ENCODE measurements at places on chromosomes 1 and 21. TPM values are rescaled to one million over a fixed set of nuclear protein-coding genes. Genes with fewer than 3 reads are reported as not detected.
A peak's percentile ranks its signal among the peaks of the same experiment; 100 is the strongest.

GRCh38 chr21:42269386-42269785 lies 45.8 kb downstream of the TFF3 start:
- H3K4me3 ChIP-seq = no peak overlapping the region
- no peaks in the 10 kb centered on the region for H3K36me3 ChIP-seq
- H3K4me1 ChIP-seq = peaks cover 32% of the 10 kb centered on the region
- no peak for DNase-seq
- no peaks in the 10 kb centered on the region for H3K27me3 ChIP-seq
- peak overlapping the region; percentile 71 for H3K27ac ChIP-seq

DNA sequence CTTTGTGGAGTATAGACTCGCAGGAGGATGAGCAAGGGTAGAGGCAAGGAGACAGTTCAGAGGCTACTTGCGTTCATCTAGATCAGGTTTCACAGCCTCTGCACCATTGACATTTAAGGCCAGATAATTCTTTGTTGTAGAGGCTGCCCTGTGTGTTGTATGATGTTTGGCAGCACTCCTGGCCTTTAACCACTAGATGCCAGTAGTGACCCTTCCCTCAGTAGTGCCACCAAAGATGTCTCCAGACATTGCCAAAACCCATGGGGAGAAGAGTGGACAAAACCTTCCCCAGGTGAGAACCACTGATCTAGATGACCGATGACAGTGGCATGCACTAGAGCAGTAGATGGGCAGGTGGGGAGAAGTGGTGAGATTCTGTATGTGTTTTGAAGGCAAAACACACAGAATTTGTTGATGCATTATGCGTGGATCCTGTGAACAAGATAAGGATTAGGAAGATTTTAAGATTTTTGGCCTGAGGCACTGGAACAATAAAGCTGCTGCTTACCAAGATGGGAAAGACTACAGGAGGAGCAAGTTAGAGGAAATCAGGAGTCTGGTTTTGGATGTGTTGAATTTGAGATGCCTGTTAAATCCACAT lies 9.9 kb upstream of the COG2 start:
- H3K36me3 ChIP-seq = no peaks in the 10 kb centered on the region
- no peaks in the 10 kb centered on the region for H3K4me1 ChIP-seq
- peaks cover 15% of the 10 kb centered on the region for H3K27me3 ChIP-seq
- H3K4me3 ChIP-seq = no peak overlapping the region
- DNase-seq = peak; percentile 27
- H3K27ac ChIP-seq = no peak overlapping the region

DNA sequence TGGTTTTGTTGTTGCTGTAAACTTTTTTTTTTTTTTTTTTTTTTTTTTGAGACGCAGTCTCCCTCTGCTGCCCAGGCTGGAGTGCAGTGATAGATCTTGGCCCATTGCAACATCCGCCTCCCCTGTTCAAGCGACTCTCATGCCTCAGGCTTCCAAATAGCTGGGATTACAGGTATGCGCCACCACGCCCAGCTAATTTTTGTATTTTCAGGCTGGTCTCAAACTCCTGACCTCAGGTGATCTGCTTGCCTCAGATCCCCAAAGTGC lies 78.9 kb upstream of the SLC45A1 start:
- H3K4me3 ChIP-seq = no peak overlapping the region
- H3K36me3 ChIP-seq = no peaks in the 10 kb centered on the region
- no peak for DNase-seq
- H3K4me1 ChIP-seq = peaks cover 7% of the 10 kb centered on the region
- H3K27ac ChIP-seq = no peak overlapping the region

The DNAJC11 gene
- 47.2 TPM for total RNA-seq

The S100A9 gene
- not detected for total RNA-seq

The HCN3 gene
- 4.9 TPM for total RNA-seq

The FCGR1A gene
- total RNA-seq = not detected

DNA sequence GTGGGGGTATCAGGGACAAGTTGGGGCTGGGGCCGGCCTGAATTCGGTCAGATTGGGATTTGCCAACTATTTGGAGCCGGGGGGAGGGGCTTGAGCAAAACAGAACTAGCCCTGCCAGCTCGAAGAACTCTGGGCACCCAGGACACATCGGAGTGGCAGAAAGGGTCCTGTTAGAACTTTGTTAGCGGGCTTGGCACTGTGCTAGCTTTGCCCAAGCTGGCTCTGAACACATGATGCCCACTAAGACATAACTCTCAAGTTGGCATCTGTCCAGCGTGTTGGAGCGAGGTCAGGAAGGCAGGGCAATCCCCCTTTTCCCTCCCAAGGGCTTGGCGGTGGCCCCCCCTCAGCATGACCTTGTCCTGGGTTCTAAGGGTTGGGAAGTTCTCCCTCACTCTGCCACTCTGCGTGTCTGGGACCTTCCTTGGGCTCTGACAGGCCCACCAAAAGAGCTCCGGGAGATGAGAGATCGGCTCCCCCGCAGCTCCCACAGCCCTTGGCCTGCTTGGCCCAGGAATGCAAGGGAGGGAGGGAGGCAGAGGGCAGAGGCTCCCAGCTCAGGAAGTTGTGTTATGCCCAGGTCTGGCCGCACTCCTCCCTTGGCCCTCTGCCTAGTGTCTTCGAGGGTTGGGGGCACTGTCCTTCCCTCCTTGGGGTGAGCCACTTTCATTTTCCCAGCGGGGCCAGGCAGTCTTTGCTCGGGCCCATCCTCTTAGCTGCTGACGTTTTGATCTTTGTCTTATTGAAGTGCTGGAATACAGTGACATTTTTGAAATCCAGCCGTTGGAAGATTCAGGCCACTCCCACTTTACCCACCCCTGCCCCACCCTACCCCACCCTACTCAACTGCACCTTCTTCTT lies 1.2 kb downstream of the LMNA start:
- H3K27me3 ChIP-seq = peaks cover 53% of the 10 kb centered on the region
- H3K4me1 ChIP-seq = peaks cover 35% of the 10 kb centered on the region
- DNase-seq = no peak
- peak overlapping the region; percentile 80 for H3K4me3 ChIP-seq

DNA sequence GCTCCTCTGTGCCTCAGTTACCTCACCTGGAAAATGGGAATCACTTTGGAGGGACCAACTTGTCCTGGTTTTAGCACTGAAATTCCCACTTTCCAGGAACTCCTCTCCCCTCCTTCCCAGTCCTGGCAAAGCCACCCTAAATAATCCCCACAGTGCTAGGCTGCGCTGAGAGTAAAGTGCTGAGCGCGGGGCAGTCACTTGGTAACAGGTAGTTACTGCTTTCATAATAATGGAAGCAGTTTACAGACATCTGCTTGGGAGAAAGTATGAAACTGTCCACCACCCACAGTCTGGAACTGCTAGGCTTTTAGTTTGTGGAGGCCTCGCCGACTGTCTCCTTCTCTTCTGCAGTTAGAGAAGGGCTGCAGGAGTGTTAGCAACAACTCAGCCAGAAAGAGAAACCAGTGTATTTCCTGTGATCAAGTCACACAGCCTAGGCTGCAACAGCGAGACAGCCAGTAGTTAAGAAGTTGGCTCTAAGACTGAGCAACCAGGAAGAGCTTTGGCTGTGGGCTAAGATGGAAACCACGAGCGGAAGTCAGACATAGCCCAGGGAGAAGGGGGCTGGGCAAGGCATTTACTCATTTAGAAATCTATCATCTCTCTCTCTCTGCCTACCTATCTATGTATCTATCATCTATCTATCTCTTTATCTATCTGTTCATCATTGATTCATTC lies 30.8 kb upstream of the ABCG1 start:
- H3K27ac ChIP-seq = peak overlapping the region; percentile 94
- H3K27me3 ChIP-seq = peaks cover 6% of the 10 kb centered on the region
- H3K4me3 ChIP-seq = peak overlapping the region; percentile 53
- DNase-seq = peak; percentile 93

DNA sequence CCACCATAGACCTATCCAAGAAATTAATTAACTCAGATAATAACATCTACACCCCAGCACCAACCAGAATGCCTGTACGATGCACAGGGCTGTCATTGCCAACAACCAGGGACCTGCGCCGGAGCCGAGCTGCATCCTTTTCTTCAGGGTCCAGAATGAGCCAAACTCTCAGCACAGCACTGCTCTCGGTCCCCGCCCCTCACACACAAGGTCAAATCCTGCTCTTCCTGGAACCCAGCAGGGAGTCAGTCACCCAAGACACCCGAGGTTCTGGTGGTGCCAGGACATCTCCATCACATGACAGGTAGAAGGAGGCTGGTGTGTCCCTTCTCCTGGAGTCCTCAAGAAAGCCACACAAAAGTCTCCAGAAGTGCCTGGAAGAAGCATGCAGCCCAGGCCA lies 31.9 kb downstream of the NPHP4 start:
- H3K4me3 ChIP-seq = no peak overlapping the region
- no peaks in the 10 kb centered on the region for H3K27me3 ChIP-seq
- H3K36me3 ChIP-seq = peaks cover 11% of the 10 kb centered on the region
- no peak overlapping the region for H3K27ac ChIP-seq
- peaks cover 15% of the 10 kb centered on the region for H3K4me1 ChIP-seq
- no peak for DNase-seq

The GSTM4 gene
- total RNA-seq = 17.0 TPM

DNA sequence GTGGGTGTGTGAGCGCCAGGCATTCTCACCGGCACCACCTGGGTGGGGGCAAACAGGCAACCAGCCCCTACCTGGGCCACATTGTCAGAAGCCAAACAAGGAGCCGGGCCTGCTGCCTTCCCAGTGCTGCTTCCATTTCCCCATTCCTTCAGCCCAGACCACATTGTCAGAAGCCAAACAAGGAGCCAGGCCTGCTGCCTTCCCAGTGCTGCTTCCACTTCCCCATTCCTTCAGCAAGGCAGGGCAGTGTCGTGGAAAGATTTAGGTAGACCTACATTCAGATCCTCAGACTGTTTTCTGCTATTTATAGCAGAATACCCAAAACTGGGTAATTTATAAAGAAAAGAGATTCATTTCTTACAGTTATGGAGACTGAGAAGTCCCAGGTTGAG lies 47.0 kb upstream of the EFHD2 start:
- no peak overlapping the region for H3K27ac ChIP-seq
- peaks cover 12% of the 10 kb centered on the region for H3K27me3 ChIP-seq
- H3K4me1 ChIP-seq = no peaks in the 10 kb centered on the region
- H3K36me3 ChIP-seq = no peaks in the 10 kb centered on the region

GRCh38 chr1:27513958-27514357 lies 24.0 kb upstream of the WASF2 start:
- no peaks in the 10 kb centered on the region for H3K36me3 ChIP-seq
- H3K4me3 ChIP-seq = no peak overlapping the region
- no peak overlapping the region for H3K27ac ChIP-seq
- H3K4me1 ChIP-seq = peaks cover 17% of the 10 kb centered on the region
- no peaks in the 10 kb centered on the region for H3K27me3 ChIP-seq

DNA sequence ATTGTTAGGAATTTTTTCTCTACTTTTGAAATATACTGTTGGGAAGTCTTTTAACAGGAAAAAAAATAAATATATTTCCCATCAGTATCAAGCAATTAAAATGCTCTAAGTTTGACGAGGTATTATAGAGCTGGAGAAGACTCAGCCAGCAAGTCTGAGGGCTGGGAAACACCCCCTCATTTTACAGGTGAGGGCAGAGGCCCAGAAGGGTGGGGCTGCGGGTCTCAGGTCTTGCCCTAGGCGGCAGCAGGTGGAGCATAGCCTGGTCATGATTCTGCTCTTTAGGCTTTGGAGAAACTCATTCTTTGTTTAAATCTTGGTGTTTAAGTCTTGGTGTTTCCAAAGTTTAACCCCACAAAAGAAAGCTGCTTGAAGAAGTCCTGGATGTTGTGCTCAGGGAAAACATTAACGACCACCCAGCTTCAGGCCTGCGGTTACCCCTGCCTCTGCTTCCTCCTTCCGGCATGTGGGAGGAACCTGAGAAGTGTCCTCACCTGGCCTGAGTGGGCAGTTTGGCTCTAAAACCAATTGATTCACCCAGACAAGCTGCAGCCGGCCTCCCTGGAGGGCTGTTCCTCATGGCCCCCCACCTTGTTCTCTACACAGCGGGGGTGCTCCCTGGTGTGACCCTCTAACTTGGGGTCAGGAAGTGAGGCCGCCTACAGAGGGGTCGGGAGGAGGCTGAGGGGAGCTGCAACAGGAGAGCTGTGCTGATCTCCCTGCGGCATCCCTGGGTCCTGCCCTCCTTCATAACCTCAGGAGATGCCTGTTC lies 41.7 kb downstream of the OLFML2B start:
- H3K27me3 ChIP-seq = no peaks in the 10 kb centered on the region
- DNase-seq = no peak
- H3K4me1 ChIP-seq = no peaks in the 10 kb centered on the region
- H3K36me3 ChIP-seq = no peaks in the 10 kb centered on the region
- H3K27ac ChIP-seq = no peak overlapping the region
- no peak overlapping the region for H3K4me3 ChIP-seq

DNA sequence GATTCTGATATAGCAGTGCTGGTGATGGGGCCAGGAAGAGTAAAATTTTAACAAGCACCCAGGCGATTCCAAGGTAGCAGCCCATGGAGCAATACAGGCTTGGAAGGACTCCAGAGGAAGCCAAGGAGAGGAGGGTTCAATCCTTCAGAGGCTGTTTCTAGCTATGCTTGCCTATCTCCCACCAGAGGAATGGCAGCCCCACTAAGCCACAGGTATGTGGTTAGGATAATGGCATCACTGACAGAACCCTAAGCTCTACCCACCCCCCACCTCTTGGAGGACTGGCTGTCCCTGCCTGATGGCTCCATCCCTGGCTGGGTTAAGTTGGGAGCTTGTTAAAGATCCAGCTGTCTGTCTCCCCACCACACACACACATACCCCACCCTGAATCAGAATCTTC lies 19.3 kb upstream of the PTAFR start:
- H3K4me1 ChIP-seq = peaks cover 49% of the 10 kb centered on the region
- H3K27ac ChIP-seq = no peak overlapping the region
- DNase-seq = no peak
- no peak overlapping the region for H3K4me3 ChIP-seq
- peaks cover 40% of the 10 kb centered on the region for H3K36me3 ChIP-seq
- H3K27me3 ChIP-seq = no peaks in the 10 kb centered on the region

DNA sequence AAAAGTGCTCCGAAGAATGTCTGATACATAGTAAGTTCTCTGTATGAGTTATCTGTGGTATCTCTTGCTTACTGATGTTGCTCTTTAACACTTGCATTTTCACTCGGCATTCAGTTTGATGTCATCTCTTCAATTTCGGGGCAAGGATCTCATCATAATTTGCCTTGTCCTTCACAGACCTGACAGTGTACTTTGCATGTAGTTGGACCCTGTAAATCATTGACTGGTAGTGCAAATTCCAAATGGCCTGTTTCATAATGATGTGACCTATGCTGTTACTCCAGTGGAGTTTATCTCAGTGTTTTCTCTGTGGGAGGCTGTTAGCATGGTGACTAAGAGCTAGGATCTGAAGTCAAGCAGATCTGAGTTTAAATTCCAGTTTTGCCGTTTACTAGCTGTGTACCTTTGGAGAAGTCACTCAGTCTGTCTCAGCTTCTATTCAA lies 34.2 kb upstream of the ABCD3 start:
- DNase-seq = no peak
- peaks cover 13% of the 10 kb centered on the region for H3K4me1 ChIP-seq
- peaks cover 5% of the 10 kb centered on the region for H3K27me3 ChIP-seq

- H3K4me1 ChIP-seq = peaks cover 21% of the 10 kb centered on the region
- peaks cover 2% of the 10 kb centered on the region for H3K36me3 ChIP-seq
- H3K27ac ChIP-seq = no peak overlapping the region
These were observed 6.6 kb downstream of the PEF1 start for GRCh38 chr1:31637915-31638673.

- DNase-seq = no peak
- no peak overlapping the region for H3K27ac ChIP-seq
- H3K36me3 ChIP-seq = peaks cover 35% of the 10 kb centered on the region
These were observed 37.6 kb downstream of the EYA3 start for GRCh38 chr1:28050776-28051175.

Data from activated CD8-positive, alpha-beta T cell treated with anti-CD3 and anti-CD28 coated beads, Interleukin-2, amount 10 ng/mL, durations not matched to agents 7 days and 5 days (primary cell).